ENCODE measurements at places on chromosomes 11 and 22.
A peak's percentile ranks its signal among the peaks of the same experiment; 100 is the strongest.

GRCh38 chr11:68694431-68695297 is 10.3 kb downstream of the GAL start:
- no peak overlapping the region for H3K27ac ChIP-seq
- peaks cover 10% of the 10 kb centered on the region for H3K4me1 ChIP-seq
- H3K27me3 ChIP-seq, result peaks cover 17% of the 10 kb centered on the region
- no peak for DNase-seq

DNA sequence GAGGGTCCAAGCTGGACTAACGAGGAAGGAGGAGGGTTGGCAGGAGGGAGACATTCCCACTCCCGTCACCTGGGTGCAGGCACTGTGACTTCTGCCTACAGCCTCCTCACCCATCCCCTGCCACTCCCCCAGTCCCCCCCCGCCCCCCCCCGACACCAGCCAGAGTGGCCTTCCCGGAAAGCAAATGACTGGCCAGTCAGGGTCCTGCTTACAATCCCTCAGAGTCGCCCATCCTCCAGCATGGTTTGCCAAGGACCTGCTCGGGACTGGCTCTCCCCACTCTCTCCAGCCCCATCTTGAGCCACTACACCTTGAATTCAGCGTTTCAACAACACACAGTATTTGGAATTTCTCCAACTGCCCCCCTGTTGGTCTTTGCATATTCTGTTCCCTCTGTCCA is 59.6 kb downstream of the THAP12 start:
- DNase-seq, result no peak
- H3K4me1 ChIP-seq, result no peaks in the 10 kb centered on the region
- H3K27me3 ChIP-seq, result peaks cover 40% of the 10 kb centered on the region
- no peaks in the 10 kb centered on the region for H3K36me3 ChIP-seq
- no peak overlapping the region for H3K4me3 ChIP-seq

DNA sequence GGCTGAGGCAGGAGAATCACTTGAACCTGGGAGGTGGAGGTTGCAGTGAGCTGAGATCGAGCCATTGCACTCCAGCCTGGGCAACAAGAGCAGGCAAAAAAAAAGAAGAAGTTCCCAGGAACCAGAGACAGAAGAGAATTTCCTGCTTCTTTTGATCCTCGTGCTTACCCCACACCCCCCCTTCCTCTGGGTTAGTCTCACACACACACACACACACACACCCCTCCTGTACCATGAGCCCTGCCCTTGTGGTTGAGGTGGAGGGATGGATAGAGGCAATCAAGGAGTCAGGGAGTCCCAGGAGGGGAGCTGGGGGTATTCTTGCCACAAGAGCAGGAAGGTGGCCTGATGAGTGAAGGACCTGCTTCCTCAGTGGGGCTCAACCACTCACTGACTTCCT is 4.1 kb upstream of the UBE2L6 start:
- DNase-seq, result no peak
- H3K27ac ChIP-seq, result no peak overlapping the region
- peaks cover 2% of the 10 kb centered on the region for H3K27me3 ChIP-seq
- peaks cover 14% of the 10 kb centered on the region for H3K4me1 ChIP-seq

- peak overlapping the region; percentile 31 for H3K4me3 ChIP-seq
- H3K27ac ChIP-seq, result peak overlapping the region; percentile 36
- H3K4me1 ChIP-seq, result peaks cover 34% of the 10 kb centered on the region
- H3K27me3 ChIP-seq, result no peaks in the 10 kb centered on the region
Measured at GRCh38 chr11:96172604-96173003, 170.4 kb downstream of the MAML2 start.

DNA sequence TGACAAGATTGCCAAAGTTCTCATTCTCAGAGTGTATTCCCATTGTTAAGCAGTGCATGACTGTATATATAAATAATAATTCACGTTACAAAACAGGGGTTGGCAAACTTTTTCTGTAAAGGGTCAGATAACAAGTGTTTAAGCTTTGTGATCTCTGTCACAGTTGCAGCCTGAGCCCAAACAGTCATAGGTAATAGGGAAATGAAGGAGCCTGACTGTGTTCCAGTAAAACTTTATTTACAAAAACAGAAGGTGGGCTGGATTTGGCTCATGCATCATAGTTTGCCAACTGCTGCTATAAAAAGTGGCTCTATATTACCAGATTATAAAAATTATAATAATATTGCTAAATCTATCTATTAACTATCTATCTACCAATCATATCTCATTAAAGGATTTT is 3.5 kb downstream of the MMP7 start:
- peaks cover 8% of the 10 kb centered on the region for H3K4me1 ChIP-seq
- no peak overlapping the region for H3K27ac ChIP-seq
- DNase-seq, result no peak
- peaks cover 8% of the 10 kb centered on the region for H3K27me3 ChIP-seq
- no peak overlapping the region for H3K4me3 ChIP-seq

- H3K27me3 ChIP-seq, result no peaks in the 10 kb centered on the region
- peaks cover 5% of the 10 kb centered on the region for H3K36me3 ChIP-seq
- H3K4me1 ChIP-seq, result peaks cover 37% of the 10 kb centered on the region
- H3K27ac ChIP-seq, result peak overlapping the region; percentile 53
- no peak for DNase-seq
Measured at GRCh38 chr22:49785841-49786471, 41.7 kb downstream of the BRD1 start.

- H3K4me1 ChIP-seq, result no peaks in the 10 kb centered on the region
- no peak overlapping the region for H3K27ac ChIP-seq
- peaks cover 40% of the 10 kb centered on the region for H3K27me3 ChIP-seq
- no peaks in the 10 kb centered on the region for H3K36me3 ChIP-seq
- no peak for DNase-seq
- no peak overlapping the region for H3K4me3 ChIP-seq
Measured at GRCh38 chr11:33953289-33953688, 61.4 kb upstream of the LMO2 start.

Measured in natural killer cell treated with Interleukin-12 subunit alpha and Interleukin-12 subunit beta and Interleukin-15 and Interleukin-18, amount 100 ng/mL, for 72 hours (primary cell).